ENCODE measurements at places on chromosomes 4 and X.

DNA sequence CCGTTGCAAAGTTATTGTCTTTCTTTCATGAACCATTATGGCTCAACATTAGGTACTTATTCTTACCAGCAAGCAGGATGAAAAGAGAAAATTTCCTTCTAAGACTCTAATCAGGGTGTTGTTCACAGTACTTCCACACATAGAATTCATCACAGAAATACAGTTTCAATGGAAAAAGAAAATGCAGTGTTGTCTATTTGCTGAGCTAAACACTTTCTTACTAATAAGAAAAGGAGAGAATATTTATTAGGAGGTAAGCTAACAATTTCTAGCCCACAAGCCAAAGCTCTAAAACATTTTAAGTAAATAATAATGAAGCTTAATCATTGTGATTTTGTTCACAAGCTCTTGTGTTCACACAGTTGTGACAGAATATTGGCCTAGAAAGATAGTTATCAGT is 1772.8 kb upstream of the PCDH7 start:
- DNase-seq: no peak

DNA sequence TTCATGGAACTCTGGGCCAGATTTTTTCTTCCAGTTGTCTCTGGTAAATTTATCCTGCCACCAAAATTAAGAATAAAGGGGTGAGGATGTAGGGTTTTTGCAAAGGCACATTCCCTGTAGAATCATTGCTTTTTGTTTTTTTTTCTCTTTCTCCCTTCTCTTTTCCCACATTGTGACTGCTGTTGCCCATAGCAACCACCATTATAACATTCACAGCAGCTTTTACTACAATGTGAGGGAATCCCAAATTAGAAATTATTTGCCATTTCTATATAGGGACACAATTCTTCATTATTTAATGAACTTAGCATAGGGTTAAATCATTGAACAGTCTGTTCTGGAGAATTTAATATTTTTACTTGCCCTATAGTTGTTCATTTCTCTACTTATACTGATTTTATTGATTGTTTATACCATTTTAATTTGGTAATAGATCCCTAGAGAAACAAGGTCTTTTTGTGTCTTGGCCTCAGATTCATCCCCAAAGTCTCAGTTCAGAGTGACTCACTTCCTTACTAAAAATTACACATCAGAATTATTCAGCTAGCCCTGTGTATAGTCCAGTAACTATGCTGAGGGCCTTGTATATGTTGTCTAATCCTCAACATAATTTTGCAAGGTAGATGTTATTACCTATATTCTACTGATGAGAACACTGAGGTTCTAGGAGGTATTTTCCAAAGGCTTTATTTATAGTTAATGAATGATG is 80.8 kb upstream of the ANK2 start:
- no peak for DNase-seq

- DNase-seq: peak; percentile 43
Observed at GRCh38 chrX:69229436-69229835, 64.2 kb upstream of the PJA1 start.

- DNase-seq: no peak
Observed at GRCh38 chr4:105858466-105859040, 36.7 kb upstream of the NPNT start.

DNA sequence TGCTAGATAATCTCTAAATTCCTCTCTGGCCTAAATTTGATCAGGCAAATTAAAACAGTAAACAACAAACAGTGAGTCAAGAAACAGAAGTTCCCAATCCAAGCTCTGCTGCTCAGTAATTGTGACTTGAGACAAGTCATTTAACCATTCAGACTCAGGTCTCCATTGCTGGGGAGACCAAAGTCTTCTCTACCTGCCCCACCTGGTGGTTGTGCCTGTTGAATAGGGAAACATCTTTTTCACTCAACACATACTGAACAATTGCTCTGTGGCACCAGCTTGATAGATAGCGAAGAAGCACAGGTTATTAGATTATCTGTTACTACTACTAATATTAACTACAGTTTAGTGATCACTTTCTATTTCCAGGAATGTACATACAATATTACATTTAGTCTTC is 112.1 kb upstream of the EOLA2 start:
- no peak for DNase-seq

DNA sequence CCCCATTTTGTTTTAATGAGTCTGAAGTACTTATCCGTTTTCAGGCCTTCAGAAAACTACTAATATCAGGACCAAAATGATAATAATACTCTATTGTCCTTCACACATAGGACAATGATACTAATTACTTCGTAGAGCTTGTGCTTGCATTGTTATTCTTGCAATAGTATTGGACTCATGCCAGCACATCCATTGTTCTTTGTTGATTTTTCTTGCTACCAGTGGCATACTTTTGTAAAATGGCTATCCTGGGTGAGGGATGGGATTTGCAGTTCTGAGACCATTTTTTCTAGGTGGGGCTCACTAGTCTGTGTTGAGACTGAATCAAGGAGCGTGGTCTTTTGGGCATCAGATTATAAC is 195.3 kb downstream of the MAML3 start:
- no peak for DNase-seq

DNA sequence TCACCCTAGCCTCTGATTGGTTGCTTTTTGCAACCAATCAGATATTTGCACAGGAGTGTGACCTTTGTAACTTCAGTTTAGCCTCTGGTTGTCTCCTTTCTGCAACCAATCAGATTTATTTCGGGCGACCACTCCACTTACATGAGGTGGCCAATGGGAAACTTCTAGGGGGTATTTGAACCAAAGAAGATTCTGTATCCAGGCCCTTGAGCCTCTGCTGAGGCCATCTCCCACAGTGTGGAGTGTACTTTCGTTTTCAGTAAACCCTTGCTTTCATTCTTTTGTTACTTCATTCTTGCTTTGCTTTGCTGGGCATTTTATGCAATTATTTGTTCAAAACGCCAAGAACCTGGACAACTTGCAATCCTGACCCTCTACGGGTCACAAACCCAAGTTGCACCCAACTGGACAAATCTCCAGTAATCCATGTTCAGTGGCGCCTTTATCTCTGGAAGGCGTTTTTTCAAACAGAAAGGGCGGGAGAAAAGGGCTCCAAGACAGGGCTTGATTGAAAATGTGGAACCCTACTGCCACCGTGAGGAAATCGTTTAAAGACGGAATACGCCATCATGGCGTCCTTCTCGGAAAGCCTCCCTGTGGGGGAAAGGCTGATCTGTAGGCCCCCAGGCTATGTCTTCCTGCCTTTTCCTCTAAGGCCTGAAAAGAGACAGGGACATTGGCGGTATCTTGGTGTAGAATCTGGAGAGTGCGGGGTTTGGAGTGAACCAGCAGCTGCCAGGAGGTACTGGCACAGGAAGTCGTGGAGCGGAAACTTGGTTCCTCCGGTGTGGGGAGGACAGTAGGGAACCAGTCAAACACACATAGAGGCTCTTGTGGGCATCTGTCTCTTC is 184.6 kb downstream of the OR13H1 start:
- no peak for DNase-seq

GRCh38 chr4:128517096-128517738 is 229.6 kb upstream of the PGRMC2 start:
- DNase-seq: peak; percentile 32

DNA sequence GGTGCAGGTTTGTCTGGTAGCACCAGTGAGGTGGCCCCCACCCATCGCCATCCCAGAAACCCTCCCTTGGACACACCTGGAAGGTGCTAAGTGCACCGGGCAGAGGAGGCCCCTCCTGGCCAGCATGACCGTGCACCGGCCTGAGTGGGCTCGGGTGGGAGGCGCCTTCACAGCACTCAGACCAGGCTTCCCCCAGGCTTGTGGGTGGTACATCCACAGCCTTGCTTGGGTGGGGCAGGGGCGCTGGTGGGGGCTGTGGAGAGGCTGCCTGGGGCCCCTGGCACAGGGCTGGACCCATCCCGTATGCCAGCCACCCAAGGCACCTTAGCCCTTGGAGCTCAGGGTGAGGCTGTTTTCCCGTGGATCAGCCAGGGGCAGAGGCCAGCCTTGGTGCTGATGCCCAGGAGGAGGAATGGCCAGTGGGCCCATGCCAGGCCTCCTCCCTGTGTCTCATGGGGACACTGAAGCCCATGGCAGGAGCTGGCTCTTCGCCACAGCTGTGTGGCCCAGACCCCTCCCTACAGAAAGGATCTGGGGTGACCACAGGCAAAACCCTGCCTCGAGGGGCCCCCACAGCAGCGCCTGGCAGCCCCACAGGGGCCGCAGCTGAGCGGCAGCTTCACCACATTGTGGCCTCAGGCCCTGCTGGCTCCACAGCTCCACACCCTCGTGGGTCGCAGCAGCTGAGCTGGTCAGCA is 21.4 kb downstream of the NKX1-1 start:
- DNase-seq: no peak

- DNase-seq: no peak
Observed at GRCh38 chr4:66300336-66300934, 630.1 kb upstream of the EPHA5 start.

DNA sequence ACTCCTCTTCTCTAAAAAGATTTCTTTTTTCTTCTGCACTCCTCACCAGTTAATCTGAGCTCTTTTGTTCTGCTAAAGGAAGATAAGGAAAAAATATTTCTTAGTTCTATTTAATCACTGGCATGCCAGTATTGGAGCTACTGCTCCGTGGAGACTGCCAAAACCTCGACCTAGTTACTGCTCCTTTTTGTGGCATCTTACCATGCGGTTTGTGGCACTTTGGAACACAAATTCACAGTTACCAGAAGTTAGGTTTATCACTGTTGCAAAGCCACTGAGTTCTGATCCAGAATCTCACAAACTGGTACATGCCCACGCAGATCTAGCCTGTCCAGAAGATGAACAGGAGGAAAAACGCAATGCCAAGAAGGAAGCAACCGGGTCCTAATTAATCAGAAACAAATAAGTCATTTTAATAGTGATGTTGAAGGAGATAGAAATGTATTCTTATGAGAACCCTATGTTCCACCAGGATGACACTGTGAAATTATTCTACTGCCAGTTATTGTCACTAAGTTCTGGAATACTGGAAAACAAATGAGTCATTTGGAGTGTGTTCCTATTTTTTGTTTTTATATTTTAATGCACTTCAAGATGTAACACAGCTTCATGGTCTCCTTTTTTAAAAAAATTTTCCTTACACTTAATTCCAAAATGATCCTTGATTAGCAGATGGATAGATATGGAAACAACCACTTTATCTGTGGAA is 106.7 kb upstream of the GK2 start:
- no peak for DNase-seq

GRCh38 chr4:80069837-80070731 is 2.9 kb downstream of the ANTXR2 start:
- peak; percentile 35 for DNase-seq

DNA sequence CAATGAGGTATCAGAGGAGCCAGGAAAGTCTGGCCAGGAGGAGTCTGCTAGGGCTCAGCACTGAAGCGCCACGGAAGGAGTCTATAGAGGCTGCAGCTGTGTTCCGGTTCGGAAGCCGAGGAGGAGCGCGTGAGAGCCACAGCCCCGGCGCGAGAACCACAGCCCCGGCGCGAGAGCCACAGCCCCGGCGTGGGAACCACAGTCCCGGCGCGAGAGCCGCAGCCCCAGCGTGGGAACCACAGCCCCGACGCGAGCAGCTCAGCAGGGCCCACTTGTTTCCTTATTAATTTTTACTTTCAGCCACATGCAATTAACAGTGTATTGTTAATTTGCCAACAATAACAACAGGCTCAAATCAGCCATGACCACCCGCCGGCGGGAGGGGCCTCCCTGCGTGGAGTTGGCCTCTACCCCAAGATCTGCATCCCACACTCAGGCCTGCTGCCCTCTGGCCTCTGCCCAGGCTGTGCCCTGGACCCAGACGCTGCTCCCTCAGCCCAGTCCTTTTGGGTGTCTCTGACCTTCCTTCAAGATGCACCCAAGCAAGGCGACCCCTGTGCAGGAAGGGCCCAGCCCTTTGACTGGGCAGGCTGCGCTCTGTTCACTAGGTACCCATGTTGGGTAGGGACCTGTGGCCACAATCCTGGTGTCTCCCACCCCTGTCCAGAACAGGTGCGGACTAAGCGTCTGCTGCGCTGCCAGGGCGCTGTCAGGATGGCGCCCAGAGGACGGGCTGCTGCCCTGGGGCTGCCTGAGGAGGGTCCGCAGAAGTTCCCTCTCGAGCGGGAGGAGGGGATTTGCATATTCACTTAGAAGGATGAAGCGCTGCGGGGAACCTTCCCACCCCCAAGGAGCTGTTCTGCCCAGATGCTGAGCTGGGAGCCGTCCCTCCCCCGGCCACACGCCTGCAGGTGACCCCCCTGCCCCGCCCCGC is 113.8 kb downstream of the ADRA2C start:
- no peak for DNase-seq

GRCh38 chr4:158783785-158784184 is 15.0 kb downstream of the FNIP2 start:
- peak; percentile 66 for DNase-seq

DNA sequence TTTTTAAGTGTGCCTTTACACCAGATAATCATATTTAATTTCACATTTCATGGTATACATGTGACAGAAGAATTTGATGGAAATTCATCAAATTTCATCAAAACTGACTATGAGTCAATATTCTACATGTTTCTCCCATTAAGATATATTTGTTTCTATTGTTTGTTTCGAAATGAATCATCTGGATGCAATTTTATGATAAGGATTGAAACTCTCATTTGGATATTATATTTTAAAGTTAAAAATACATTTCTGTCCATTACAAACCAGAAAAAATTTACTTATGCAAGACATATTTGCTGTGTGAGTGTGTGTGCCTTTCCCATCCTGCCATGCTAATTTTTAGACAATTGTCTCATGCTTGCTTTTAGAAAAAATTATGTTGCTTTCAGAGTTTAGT is 52.2 kb downstream of the SULT1B1 start:
- peak; percentile 65 for DNase-seq

GRCh38 chrX:154013614-154014360 is 5.9 kb downstream of the IRAK1 start:
- DNase-seq: peak; percentile 36

GRCh38 chr4:3880615-3881120 is 114.5 kb downstream of the ADRA2C start:
- peak; percentile 69 for DNase-seq

Data from choroid plexus epithelial cell (primary cell).